ENCODE measurements at places on chromosomes 11 and 22. TPM values are rescaled to one million over a fixed set of nuclear protein-coding genes. Genes with fewer than 3 reads are reported as not detected.

PAX6 gene
- 2.7 TPM for total RNA-seq

GRCh38 chr11:59456661-59457060 lies at the start of gene OR4D6:
Gene OR4D6, plus strand, starts transcription at chr11:59456961. Its CDS starts 0 bp downstream, at chr11:59456961.
- DNase-seq, result no peak

DNA sequence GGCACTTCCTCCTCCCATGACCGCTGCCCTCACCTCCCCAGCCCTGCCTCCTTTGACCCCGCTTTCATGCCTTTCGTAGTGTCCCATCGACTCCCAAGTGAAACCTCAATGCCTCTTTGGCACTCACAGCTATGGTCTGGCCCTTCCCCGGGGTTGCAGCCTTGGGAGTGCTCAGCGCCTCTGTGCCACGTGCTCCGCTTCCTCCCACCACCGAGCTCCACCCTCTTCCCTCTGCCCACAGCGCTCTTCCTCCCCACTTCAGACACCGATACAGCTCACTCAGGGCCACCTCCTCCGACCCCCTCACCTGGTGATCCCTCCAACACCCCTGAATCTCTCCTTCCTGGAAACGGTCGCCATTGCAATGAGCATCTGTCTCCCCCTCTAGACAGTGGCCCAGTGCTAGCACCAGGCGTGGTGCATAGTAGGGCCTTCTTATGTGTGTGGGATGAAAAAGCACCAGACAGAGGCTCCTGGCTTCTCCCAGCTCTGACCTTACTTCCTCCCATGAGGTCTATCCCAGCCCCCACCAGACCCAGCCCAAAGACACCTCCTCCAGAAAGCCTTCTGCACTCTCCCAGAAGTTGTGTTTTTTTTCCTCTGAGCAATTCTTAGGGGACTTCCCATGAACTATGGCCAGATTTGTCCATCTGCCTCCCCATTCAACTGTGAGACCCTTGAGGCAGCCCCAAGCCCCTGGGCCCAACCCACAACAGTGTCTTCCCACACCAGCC lies 16.4 kb upstream of the SCGB1A1 start:
- no peak for DNase-seq

- DNase-seq, result no peak
These were observed 529.6 kb downstream of the BRD1 start for GRCh38 chr22:49297871-49298721.

DNA sequence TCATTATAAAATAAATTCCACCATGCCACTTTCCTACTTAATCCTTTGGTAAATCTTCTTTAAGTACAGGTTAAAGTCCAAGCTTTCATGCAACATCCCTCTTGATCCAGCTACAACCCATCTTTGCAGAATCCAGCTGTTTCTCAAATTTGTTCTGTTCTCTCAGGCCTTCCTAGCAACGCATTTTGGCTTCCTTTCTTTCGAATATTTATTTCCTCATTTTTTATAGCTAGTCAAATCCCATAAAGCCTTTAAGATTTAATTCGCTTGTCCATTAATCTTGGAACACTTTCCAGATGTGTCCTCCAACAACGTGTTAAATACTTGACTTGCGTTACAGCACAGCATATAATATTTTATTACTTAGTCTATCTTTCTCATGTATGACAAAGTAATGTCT lies 600.1 kb upstream of the CHORDC1 start:
- no peak for DNase-seq

TREH gene
- total RNA-seq, result not detected

PDE3B gene
- 6.5 TPM for total RNA-seq

TOMT gene
- total RNA-seq, result not detected

RPS3 gene
- total RNA-seq, result 2,959 TPM

POGLUT3 gene
- total RNA-seq, result 40.1 TPM

ZNF280B gene
- 0.49 TPM for total RNA-seq

- no peak for DNase-seq
These were observed 35.0 kb upstream of the SCGB1A1 start for GRCh38 chr11:62383822-62384221.

DNA sequence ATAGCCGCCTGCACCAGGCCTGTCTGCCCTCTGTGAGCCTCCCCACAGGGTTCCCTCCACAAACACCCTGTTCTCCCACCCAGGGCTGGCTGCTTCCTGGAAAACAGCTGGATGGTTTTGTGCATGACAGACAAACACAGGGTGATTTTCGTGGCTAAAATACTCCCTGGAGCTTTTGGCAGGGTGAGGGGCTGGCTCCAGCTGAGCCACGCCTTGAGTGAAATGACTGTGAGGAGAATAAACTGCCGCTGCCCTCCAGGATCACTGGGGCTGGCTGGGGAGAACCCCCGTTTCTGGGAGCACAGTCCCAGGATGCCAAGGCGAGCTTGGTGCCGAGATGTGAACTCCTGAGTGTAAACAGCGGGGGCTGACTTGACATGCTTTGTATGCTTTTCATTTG lies 20.3 kb upstream of the PPP6R3 start:
- no peak for DNase-seq

DNA sequence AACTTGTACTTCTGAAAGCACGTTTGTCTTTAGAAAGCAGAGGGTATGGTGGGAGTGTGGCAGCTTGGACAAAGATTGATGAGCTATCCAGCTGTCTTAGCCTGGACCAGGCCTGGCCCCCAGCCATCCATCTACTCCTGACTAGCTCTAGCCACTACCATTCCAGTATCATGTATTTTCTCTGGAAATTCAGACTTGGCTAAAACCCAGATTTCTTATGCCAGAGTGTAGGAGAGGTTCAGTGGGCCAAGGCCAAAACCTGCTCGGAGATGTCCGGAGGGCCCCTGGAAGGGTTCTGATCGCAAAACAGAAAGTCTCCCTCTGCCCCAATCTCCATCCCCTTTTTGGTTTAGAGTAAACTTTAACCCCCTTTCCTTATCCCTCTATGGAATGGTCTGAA lies 24.8 kb upstream of the MTCH2 start:
- DNase-seq, result peak; percentile 47

- DNase-seq, result no peak
These were observed 113.0 kb downstream of the KCNQ1OT1 start for GRCh38 chr11:2586793-2587131.

TRIM48 gene
- 0.43 TPM for total RNA-seq

GRCh38 chr11:71437879-71438278 lies 10.3 kb downstream of the DHCR7 start:
- DNase-seq, result no peak

GRCh38 chr22:23984430-23984829 lies 4.5 kb downstream of the GSTT2 start:
- no peak for DNase-seq

SLC22A9 gene
- total RNA-seq, result not detected

INPPL1 gene
- total RNA-seq, result 60.1 TPM

DNA sequence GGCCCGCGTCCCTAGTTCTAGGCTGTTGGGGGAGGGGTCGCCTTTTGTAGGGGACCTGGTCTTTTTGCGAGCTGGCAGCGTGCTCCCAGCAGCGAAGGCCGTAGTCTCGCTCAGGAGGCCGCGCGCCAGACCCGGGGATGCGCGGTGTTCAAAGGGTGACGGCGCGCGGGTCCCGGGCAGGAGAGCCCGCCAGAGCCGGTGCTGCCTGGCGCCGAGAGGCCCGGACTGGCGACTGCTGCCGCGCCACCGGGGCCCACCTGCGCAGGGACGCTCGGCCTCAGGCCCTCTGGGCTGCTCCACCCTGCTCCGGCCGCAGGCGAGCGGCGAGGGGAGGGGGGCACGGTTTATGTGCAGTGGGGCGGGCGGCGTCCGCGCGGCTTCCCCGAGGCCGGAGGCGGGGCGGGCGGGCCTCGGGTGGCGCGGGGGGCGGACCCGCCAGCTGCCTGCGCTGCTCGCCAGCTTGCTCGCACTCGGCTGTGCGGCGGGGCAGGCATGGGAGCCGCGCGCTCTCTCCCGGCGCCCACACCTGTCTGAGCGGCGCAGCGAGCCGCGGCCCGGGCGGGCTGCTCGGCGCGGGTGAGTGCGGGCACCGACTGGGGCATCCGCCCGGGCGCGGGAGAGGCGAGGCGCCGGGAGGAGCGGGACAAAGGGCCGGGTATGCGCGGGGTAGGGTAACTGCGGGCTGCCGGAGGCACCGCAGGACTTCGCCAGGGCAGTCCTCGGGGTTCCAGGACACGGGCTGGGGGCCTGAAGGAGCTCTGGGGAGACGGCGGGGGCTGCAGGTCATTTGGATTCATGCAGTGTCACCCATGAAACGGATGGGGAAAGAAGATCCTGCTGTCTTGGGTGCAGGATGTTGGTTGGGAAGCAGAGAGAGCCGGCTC lies at the start of gene PRSS23:
TSS of gene PRSS23 (plus strand) at position 467 of the 884 bp plus-strand sequence. CDS start 7,102 bp downstream, outside the sequence.
- peak; percentile 49 for DNase-seq

DNA sequence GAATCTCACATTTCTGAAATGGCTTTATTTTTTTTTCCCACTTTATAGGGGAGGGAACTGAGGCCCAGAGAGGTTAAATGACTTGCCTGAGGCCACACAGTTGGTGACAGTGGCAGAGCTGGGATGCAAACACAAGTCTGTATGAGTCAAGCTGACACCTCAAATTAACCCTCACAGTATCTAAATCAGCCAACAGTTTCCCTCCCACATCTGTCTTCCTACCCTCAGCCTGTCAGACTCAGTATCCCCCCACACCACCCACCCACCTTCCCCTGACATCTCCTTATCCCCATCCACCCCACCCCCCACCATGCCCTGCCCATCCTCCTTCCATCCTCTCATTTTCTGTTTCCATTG lies 95.2 kb downstream of the TP53I11 start:
- no peak for DNase-seq

MAP6 gene
- total RNA-seq, result 1.6 TPM

GRCh38 chr11:32108576-32108975 lies 17.7 kb downstream of the RCN1 start:
- DNase-seq, result no peak
